ENCODE measurements at places on chromosomes 12 and 14. TPM values are rescaled to one million over a fixed set of nuclear protein-coding genes. Genes with fewer than 3 reads are reported as not detected.

DNA sequence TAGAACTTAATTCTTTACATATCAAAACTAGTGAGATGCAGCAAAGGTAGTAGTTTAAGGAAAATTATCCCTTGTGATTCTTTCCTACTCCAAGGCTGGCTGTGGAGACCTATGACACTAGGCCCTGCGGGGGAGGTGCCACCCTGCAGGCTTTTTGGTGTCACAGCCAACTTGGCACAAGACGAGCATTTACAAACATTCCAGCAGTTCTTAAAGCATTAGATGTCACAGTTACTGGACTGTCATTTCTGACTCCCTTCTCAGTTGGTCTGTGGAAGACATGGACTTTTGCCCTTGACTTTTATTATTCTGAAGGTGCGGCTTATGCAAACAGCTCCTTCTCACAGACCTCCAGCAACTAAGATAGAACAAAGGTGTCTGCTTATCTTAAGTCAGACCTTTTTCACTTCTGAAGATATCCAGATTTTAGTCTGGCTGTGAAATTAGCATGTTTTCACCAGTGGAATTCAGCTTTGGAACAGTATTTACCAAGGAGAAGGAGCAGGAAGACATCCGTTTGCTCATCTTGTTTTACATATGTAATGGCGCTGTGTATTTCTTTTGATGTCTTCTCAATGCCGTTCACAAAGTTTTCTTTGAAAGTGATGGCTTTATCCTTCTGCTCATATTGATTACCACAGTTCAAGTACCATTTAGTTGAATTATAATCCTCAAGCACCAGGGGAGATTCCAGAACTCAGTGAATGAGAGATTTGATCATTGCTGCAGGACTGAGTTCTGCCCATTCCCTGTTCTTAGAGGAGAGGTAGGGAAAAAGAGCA, 17.9 kb downstream of the SRGAP1 start:
- no peaks in the 10 kb centered on the region for H3K27me3 ChIP-seq
- no peaks in the 10 kb centered on the region for H3K36me3 ChIP-seq
- H3K4me1 ChIP-seq, result peaks cover 10% of the 10 kb centered on the region
- no peak for DNase-seq
- no peak overlapping the region for H3K4me3 ChIP-seq
- no peak overlapping the region for H3K27ac ChIP-seq

DNA sequence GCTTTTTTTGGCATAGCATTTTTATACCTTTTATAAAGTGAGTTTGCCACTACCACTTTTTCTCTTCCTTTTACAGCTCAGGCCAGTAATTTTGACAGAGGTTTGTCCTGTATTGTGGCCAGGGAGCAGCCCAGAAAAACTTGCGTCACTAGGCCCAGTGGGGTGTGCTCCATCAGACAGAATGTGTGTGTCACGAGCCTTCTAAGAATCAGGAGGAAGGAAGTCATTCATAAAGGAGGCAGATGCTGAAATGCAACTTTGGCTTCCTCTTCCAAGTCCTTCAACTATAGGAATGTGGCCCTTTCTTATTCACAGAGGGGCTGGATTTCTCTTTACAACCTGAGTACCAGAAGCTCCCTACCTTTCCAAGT, 10.1 kb upstream of the RAB35 start:
- no peak overlapping the region for H3K27ac ChIP-seq
- DNase-seq, result no peak
- no peaks in the 10 kb centered on the region for H3K4me1 ChIP-seq
- no peaks in the 10 kb centered on the region for H3K27me3 ChIP-seq
- H3K4me3 ChIP-seq, result no peak overlapping the region

DNA sequence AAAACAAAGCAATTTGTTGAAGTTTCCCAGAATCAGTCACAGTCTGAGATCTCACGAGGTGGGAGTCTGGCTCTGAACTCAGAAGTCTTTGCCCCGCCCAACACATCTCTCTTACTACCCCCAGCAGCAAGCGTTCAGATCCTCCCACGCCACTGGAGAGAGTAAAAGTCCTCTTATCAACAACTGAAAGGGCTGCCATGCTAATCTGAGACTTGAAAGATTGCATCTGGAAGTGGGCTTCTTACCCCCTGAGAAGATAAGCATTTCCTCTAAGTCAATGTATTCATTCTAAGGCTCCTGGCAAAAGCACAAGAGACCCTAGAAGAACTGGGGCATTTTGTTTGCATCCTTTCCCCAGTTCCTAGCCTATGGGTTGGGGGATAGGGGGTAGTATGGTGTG, 34.1 kb upstream of the STON2 start:
- H3K27me3 ChIP-seq, result peaks cover 12% of the 10 kb centered on the region
- H3K27ac ChIP-seq, result no peak overlapping the region
- no peaks in the 10 kb centered on the region for H3K36me3 ChIP-seq
- peak overlapping the region; percentile 5 for H3K4me3 ChIP-seq
- no peak for DNase-seq

DNA sequence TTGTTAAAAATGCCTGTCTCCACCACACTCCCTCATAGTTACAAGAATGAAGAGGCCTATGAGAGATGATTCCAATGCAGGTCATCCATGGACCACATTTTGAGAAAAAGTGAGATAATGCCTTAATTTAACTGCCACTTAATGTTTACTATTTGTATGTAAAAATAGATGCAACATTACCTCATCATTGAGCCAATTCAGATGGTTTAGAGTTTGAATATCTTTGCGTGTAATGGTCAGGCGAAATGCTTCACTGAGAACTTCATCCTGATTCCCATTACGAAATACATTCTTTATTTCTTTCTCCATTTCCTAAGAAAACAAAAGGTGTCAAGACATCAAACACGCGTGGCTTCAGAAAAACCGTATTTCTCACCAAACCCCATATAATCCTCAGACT, 42.3 kb downstream of the SENP1 start:
- H3K27me3 ChIP-seq, result no peaks in the 10 kb centered on the region
- no peak overlapping the region for H3K27ac ChIP-seq
- H3K4me1 ChIP-seq, result no peaks in the 10 kb centered on the region

DNA sequence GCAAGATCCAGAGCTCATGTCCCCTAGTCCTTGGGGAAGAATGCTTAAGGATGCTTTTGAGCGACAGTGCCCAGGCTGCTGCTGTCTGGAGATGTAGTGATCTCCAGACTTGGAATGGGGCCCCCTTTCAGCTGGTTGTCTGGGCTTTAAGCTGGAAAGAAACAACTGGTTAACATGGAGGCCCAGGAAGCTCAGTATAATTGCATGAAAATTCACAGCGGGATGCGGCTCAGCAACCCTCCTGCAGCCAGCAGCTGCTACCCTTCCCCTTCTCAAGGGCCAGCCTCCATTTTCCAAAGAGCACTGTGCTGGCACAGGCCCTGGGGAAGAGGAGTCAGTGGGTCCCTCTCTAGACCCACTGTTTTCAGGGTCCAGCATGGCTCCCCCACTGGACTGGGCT, 26.3 kb downstream of the RAB35 start:
- no peak for DNase-seq
- H3K4me3 ChIP-seq, result no peak overlapping the region
- no peak overlapping the region for H3K27ac ChIP-seq

DNA sequence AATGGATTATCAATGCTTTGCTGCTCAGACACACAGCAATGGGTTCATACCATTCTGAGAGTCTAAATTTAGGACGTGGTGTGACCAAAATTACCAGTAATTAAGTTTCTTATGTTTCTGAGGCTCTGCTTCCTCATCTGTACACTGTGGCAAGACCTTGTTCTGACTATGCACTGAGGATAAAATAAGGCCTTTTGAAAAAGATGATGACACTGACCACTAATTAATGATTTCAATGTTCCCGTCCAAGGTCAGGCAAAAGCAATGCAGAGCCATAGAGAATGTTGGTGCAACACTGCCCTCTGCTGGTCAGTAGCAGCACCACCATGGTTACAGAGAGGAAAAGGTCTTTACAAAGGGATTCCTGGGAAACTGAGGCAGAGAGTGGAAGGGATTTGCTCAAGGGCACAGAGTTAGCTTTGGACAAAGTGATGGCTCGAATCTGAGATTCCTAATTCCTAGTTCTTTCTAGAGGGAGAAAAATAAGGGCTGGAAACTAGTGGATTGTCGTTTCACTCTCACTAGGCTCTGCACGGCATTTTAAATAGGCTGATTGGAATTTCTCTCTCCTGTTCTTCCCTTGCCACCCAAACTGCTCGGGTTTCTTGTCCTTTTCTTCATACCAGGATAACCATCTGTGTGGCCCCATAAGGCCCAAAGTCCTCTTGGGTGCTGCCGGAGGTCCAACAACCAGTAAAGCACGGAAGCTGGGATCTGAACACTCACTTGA, 22.3 kb upstream of the P2RX7 start:
- H3K27me3 ChIP-seq, result no peaks in the 10 kb centered on the region
- H3K27ac ChIP-seq, result no peak overlapping the region
- H3K4me1 ChIP-seq, result no peaks in the 10 kb centered on the region
- DNase-seq, result peak; percentile 68
- H3K4me3 ChIP-seq, result no peak overlapping the region

- no peak overlapping the region for H3K4me3 ChIP-seq
- no peaks in the 10 kb centered on the region for H3K4me1 ChIP-seq
- no peak overlapping the region for H3K27ac ChIP-seq
- DNase-seq, result no peak
- H3K27me3 ChIP-seq, result no peaks in the 10 kb centered on the region
Measured at GRCh38 chr14:56210571-56210970, 92.4 kb downstream of the PELI2 start.

- peaks cover 2% of the 10 kb centered on the region for H3K4me1 ChIP-seq
- H3K36me3 ChIP-seq, result no peaks in the 10 kb centered on the region
- H3K4me3 ChIP-seq, result no peak overlapping the region
- DNase-seq, result no peak
- no peaks in the 10 kb centered on the region for H3K27me3 ChIP-seq
- no peak overlapping the region for H3K27ac ChIP-seq
Measured at GRCh38 chr12:32756476-32757066, 874 bp upstream of the YARS2 start.

DNA sequence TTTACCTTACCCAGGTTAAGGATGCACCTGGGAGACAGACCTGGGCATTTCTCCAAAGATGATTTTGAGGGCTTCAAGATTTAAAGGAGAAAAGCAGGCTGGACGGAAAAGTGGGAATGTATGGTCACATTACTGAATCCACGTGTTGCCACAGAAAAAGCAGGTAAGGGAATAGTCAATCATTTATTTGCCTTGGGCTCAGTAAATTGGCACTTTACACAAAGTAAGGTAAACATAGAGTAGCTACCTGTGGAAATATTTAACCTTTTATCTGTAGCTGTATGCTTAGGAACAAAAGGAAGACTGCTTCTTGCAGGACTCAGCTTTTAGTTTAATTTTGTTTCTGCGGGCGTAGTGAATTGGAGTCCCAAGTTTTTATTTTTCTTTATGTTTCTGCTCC, 153.3 kb downstream of the SLCO1B3 start:
- no peak overlapping the region for H3K4me3 ChIP-seq
- DNase-seq, result no peak
- H3K36me3 ChIP-seq, result no peaks in the 10 kb centered on the region

GRCh38 chr12:124653169-124653931, 85.9 kb upstream of the NCOR2 start:
- H3K27me3 ChIP-seq, result no peaks in the 10 kb centered on the region
- H3K27ac ChIP-seq, result no peak overlapping the region
- DNase-seq, result no peak
- no peaks in the 10 kb centered on the region for H3K36me3 ChIP-seq
- peaks cover 5% of the 10 kb centered on the region for H3K4me1 ChIP-seq
- no peak overlapping the region for H3K4me3 ChIP-seq

GRCh38 chr14:22289570-22289969, 299.5 kb downstream of the DAD1 start:
- H3K36me3 ChIP-seq, result no peaks in the 10 kb centered on the region
- DNase-seq, result no peak
- no peaks in the 10 kb centered on the region for H3K27me3 ChIP-seq

- no peaks in the 10 kb centered on the region for H3K27me3 ChIP-seq
- H3K4me1 ChIP-seq, result no peaks in the 10 kb centered on the region
- no peaks in the 10 kb centered on the region for H3K36me3 ChIP-seq
- H3K27ac ChIP-seq, result no peak overlapping the region
Measured at GRCh38 chr14:21059842-21060613, 2.4 kb downstream of the RNASE8 start.

DNA sequence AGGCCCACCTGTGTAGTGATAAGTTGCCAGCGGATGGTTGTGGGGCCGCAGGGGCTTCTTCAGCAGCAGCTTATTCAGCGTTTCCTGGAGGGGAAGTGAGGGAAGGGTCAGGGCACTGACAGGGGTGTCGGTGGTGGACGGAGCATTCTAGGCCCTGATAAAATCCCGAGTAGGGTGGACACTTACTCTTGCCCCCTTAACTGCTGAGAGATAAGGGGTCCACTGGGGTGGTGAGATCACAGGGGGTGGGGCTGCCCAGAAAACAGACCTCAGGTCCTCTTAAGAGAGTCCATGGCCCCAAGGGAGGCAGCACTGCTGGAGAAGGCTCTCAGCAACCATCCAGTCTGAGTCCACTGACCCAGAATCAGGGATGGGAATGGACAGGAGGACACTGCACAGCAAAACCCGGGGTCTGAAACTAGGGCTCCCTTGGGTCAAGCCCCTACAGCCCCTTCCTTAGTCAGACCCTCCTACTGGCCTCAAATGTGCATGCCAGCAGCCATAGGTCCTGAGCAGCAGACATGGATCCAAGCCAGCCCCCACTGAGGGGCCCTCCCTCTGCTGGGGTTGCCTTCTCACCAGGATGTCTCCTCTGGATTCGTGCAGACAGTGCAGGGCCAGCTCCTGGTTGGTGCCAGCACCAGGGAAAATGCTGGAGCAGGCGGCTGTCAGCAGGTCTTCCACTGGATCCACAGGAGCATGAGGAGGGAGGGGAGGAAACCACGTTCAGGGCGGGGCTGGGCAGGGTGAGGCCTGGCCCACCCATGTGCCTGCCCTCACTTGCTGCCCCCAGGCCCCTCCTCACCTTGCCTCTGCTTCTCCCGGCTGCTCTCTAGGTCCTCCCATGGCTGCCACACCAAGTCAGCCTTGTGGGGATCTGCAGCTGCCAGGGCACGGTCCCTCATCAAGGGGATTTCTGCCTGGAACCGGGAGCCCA, 12.1 kb upstream of the PNMA1 start:
- peaks cover 5% of the 10 kb centered on the region for H3K4me1 ChIP-seq
- no peaks in the 10 kb centered on the region for H3K36me3 ChIP-seq
- H3K4me3 ChIP-seq, result no peak overlapping the region
- no peak for DNase-seq

GRCh38 chr12:67599691-67600090, 48.9 kb upstream of the DYRK2 start:
- no peak for DNase-seq
- no peaks in the 10 kb centered on the region for H3K4me1 ChIP-seq
- H3K27ac ChIP-seq, result no peak overlapping the region
- no peaks in the 10 kb centered on the region for H3K36me3 ChIP-seq
- H3K4me3 ChIP-seq, result no peak overlapping the region

GRCh38 chr14:79077096-79077495, 906.9 kb downstream of the NRXN3 start:
- DNase-seq, result no peak
- H3K4me3 ChIP-seq, result no peak overlapping the region
- H3K4me1 ChIP-seq, result no peaks in the 10 kb centered on the region
- no peaks in the 10 kb centered on the region for H3K27me3 ChIP-seq
- no peaks in the 10 kb centered on the region for H3K36me3 ChIP-seq

GRCh38 chr14:42057111-42057510, 450.4 kb downstream of the LRFN5 start:
- no peaks in the 10 kb centered on the region for H3K4me1 ChIP-seq
- no peak for DNase-seq
- no peak overlapping the region for H3K27ac ChIP-seq
- H3K36me3 ChIP-seq, result no peaks in the 10 kb centered on the region

GRCh38 chr14:101226265-101226602, 322.7 kb upstream of the RTL1 start:
- H3K27ac ChIP-seq, result no peak overlapping the region
- no peaks in the 10 kb centered on the region for H3K27me3 ChIP-seq
- H3K4me1 ChIP-seq, result peaks cover 10% of the 10 kb centered on the region
- no peak overlapping the region for H3K4me3 ChIP-seq

Gene TAS2R50
- not detected for polyA plus RNA-seq

Gene ADGRD1
- polyA plus RNA-seq, result 1.1 TPM

Gene NELL2
- polyA plus RNA-seq, result 56.8 TPM

Gene SLC6A15
- 3.1 TPM for polyA plus RNA-seq

Gene ABHD4
- polyA plus RNA-seq, result 40.6 TPM

Gene TUNAR
- polyA plus RNA-seq, result 12.8 TPM

Gene KRT83
- polyA plus RNA-seq, result not detected

Gene TSHR
- 0.27 TPM for polyA plus RNA-seq

Measured in H1 (cell line).